ENCODE measurements at places on chromosomes 1 and 21.

- no peak for DNase-seq
Measured at GRCh38 chr1:3504151-3504821, 49.8 kb downstream of the ARHGEF16 start.

DNA sequence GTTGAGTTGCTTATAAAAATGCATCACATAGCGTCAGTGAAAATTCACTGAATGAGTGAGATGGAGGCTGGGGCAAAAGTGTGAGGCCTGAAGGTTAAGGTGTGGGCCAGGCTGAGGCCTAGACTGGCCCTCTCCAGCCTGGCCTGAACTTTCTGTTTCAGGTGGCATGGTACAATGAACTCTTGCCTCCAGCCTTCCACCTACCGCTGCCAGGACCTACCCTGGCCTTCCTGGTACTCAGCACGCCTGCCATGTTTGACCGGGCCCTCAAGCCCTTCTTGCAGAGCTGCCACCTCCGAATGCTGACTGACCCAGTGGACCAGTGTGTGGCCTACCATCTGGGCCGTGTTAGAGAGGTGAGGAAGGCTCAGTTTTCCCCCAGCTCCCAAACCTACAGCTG is 7.1 kb downstream of the MMACHC start:
- DNase-seq = no peak

GRCh38 chr1:77538956-77539518 is 143.4 kb downstream of the ZZZ3 start:
- DNase-seq = no peak

DNA sequence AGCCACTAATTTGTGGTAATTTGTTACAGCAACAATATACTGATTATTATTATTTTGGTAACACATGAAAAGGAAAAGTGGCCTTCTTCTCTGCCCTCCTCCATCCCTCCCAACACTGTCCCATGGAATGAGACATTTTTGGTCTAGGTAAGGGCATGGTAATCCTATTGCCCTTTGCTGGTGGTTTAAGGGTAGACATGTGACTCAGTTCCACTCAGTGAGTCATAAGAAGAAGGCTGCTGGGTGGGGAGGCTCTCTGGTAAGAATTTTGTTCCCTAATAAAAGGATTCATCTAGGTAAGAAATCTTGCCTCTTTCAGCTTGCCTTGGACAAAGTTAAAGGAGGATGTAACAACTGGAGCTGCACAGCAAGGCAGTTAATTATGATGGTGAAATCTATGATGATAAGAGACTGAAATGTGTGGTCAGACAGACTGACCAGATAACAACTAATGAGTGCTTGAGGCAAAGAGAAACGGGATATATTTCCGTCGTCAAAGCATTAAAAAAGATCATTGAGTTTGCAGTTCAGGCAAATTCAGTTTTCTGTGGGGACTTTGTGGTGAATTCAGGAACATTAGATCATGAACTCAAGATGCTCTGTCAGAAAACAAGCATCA is 232.0 kb upstream of the KCNK2 start:
- DNase-seq = no peak

DNA sequence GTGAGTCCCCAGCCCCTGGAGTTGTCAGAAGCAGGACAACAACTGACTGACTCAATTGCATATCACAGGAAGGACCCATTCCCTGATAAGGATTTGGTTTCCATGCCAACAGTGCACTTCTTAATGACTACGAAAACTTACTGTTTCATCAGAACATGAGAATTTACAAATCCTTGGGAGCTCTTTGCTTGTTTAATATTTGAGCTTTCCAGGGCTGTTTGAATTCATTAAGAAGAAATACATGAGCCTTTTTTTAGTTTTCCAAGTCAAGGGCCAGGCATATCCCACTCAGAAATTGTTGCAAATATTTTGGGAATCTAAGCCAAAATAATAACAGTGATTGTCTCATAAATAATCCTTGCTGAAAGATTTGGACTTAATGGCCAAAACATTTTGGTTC is 27.2 kb upstream of the COL24A1 start:
- peak; percentile 6 for DNase-seq

DNA sequence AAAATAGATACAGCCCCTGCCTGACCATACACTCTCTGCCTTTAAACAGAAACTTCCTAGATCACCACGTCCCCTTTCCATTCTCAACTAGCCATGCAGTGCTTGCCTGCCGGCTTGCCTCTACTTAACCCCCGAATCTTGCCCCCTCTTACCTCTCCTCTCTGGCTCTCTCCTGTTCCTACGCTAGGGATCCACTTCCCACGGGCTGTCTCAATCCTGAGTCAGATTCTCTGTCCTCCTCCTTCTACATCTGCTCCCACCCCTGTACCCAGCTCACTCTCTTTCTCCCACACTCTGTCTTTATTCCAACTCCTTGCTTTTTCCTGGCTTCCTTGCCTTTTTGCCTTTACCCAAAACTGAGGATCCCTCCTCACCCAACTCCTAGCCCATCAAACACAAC is 29.3 kb downstream of the ATF3 start:
- no peak for DNase-seq

DNA sequence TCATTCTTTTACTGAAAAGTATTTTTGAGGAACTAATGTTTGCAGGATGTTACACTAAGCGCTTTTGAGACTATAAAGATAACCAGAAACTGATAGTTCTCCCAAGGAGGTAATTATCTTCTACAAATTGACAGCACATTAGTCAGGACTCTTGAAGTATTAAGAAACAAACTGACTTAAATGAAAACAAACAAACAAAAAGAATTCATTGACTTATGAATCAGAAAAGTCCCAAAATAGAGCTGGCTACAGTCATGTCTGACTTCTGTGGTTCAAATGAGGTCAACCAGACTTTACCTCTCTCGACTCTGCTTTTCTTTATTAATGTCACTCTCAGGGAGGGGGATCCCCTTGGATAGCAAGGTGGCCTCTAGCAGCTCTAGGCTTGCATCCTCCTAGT is 296.8 kb downstream of the TPR start:
- DNase-seq = peak; percentile 40

DNA sequence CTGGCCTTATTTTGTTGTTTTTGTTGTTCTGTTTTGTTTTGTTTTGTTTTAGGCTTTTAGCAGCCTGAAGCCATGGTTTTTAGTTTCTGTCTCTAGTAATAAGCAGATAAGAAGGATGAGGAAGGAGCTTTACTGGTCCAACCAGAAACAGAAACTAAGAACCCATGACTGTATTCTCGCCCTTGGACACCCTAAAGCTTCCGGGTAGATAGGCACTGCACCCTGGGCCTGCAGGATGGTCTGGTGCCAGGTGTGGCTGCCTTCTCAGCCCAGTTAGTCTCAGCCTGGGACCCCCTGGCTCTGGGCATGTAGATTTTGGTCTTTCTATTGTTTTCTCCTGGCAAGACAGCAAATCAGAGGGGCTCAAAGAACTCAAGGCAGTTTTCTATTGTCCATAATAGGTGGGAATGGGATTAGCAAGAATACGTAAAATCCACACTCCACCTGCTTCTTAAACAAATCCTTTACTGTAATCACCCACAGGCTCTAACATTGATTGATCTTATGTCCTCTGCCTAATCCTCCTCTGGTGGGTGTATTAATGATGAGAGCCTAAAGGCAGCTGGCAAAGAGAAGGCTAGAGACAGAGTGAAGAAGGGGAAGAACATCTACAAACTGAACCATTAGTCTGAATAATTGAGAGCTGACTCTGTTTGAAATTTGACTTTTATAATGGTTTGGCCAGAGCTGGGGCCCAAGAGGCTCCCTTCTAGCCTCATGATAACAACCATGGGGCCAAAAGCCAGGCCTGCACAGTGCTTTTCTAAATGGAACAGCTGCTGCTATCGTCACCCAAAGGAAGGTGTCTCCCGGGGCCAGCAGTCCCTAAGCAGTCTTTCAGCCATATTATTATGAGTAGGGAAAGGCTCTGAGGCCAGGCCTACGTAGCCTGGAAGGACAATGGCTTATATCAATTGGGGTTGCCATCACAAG is 106.8 kb upstream of the ATP1A1 start:
- DNase-seq = no peak

- peak; percentile 76 for DNase-seq
Measured at GRCh38 chr1:208171616-208172422, 72.4 kb downstream of the PLXNA2 start.

DNA sequence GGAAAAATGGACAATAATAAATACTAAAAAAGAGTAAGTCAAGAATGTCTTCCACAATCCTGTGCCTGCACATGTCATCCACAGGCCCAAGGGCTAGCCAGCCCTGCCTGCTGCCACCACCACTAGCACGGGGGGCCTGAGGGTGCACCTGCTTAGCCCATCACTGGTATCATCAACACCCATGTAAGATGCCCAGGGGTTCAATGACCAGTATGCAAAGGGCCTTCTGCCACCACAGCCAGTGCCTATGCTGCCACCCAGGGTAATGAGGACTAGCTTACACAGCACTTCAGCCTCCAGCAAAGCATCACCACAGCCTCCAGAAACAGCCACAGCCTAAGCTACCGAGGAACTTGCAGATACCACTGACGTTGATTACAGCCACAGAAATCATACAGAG is 46.3 kb downstream of the POFUT2 start:
- no peak for DNase-seq

DNA sequence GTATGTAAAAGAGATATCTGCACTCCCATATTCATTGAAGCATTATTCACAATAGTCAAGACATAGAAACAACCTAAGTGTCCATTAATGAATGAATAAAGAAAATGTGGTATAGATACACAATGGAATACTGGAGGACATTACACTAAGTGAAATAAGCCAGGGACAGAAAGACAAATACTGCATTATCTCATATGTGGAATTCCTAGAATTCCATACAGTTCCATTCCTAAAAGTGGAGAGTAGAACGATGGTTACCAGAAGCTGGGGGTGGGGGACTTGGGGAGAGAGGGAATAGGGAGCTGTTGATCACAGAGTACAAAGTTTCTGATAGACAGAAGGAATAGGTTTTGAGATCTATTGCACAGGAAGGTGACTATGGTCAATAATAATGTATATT is 7.4 kb downstream of the TMED5 start:
- no peak for DNase-seq

DNA sequence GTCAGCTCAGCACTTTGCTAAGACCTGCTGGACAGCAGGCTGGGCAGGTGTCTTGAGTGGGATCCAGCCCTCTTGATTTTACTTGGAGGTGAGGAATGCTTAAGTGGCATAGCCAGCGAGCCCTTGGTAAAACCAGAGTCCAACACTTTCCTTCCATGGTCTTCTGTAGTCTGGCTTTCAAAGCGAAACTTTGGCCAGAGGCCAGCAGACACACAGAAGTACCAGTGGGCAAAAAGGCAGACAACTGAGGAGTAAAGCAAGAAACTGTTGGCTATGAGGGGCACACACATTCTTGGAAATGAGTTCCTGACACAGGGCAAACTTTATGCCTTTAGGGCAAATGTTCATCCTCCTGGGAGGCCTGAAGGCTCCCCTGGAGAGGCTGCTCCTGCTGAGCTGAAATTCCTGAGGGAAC is 281.0 kb upstream of the POU3F1 start:
- no peak for DNase-seq

DNA sequence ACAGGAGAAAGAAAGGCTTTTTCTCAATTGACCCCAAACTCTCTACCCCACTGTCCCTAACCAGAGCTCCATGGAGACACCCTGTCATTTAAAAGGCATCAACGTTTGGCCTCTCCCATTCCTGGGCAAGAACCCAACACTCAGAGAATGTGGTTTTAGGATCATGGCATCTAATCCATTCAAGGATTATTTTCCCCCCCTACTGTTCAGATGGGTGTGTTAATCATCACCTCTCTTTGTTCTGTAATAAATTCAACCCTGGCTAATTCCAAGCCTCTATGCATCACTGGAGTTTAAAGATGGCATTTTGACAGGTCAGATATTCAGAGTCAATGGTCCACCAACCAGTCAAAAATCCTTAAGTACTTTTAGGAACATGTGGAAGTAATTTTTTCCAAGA is 42.7 kb downstream of the TBX15 start:
- no peak for DNase-seq

DNA sequence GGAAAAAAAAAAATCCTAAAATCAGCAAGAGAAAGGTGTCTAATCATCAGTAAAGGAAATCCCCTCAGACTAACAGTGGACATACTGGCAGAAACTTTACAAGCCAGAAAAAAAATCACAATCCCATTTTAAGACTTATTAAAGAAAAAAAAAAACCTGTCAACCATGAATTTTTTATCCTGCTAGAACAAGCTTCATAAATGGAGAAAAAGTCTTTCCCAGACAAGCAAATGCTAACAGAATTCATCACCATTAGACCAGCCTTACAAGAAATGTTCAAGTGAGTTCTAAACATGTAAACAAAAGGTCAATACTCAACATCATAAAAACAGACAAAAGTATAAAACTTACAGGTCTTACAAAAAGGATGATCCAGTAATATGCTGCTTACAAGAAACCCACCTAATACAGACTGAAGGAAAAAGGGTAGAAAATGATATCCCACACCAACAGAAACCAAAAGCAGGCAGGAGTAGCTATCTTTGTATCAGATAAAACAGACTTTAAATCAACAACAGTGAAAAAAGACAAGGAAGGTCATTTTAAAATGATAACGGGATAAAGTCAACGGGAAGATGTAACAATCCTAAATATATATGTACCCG is 129.6 kb downstream of the EVI5 start:
- peak; percentile 8 for DNase-seq

DNA sequence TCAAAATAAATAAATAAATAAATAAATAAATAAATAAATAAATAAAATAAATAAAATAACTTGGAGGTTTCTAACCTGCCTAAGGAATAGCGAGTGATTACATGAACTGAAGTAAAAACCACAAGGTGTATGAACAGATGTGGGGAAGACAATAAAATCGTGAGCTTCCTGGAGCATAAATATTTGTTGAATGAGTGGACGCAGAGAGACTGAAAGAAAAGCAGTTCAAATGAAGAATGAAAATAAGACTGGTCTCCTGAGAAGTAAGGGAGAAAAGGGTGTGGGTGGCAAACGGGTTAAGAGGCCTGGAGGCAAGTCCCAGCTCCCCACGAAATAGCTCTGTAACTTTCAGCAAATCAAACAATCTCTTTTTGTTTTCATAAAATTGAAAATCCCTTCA is 33.6 kb downstream of the CHML start:
- no peak for DNase-seq

GRCh38 chr21:45964649-45965048 is 16.9 kb upstream of the COL6A1 start:
- no peak for DNase-seq

DNA sequence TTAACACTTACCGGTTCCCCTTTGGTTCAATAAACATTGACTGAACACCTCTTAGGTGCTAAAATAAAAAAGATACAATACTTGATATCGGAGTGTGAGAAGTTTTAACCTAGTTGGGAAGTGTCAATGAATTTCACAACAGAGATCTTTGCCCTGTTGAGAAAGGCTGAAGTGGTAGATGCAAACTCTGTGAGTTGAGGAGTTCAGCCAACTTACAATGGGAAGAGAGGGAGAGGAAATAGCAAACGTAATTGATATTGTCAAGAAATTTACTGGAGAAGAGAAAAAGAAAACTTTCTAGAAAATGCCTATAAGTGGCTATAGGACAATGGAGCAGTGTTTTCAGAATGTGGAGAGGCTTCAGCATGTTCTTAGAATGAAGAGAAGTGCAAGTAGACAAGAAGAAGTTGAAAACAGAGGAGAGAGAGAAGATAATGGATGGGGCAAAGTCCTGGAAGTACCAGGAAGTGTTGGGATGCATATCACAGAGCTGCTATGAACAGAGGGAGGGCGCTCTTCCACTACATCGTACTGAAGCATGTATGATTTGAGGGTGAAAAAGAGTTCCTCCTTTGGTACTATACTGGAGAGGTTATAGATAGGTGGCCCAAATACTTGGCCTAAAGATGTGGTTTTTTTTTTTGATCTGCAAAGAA is 48.9 kb downstream of the MEF2D start:
- peak; percentile 28 for DNase-seq

- DNase-seq = no peak
Measured at GRCh38 chr1:165134431-165134830, 222.1 kb downstream of the LMX1A start.
